ENCODE measurements at places on chromosomes 3 and 15.

GRCh38 chr3:70519913-70520659 is 207.6 kb upstream of the MDFIC2 start:
- no peak for DNase-seq

DNA sequence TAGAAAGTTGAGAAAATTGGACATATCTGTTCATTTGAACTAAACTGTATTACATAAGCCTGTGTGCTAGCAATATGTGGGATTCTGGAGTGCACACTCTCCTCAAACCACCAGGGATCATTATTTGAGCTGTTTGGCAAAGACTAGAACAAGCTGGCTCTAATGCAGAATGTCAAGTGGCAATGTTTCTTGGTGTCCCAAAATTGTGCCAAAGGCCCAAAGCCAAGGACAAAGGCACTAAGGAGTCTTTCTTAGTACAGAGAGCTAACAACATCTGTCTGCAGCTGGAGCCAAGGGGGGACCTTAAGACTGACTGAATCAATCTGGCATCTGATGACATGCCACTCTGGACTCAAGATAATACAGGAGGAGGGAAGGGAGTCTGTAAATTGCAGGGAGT is 76.7 kb upstream of the STRIT1 start:
- no peak for DNase-seq

- DNase-seq: no peak
Measured at GRCh38 chr3:113409676-113410075, 31.6 kb downstream of the CFAP44 start.

GRCh38 chr15:77574521-77575202 is 58.0 kb downstream of the LINGO1 start:
- DNase-seq: no peak

- DNase-seq: peak; percentile 78
Measured at GRCh38 chr3:179348325-179349013, 960 bp downstream of the MFN1 start.

GRCh38 chr3:75294124-75294523 is 370.0 kb upstream of the FRG2C start:
- DNase-seq: peak; percentile 19

DNA sequence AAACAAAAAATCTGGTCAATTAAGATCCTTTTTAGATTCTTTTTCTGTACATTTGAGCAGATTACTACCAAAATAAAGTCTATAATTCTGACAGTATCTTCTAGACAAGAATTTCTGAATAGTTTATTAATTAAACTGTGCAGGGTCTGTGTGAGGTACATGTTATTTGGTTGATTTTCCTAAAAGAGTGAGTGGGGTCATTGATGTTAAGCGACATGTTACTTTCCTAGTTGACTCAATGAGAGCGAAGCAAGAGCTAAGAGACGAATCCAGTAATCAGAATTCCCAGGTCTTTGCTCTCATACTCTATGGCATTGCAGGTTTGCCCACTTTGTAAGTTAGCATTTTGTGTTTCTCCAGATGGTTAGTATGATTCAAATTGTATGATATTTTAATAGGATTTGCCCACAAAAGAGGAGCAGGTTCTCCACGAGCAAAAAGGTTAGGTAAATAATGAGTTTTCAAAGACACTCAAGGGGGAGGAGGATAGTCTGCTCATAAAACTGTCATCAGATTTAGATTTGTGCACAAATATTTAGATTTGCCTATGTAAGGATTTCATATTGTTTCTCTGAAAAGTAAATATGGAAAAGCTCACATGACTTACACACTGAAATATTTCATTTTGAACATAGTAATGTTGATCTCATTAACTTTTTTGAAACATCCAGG is 217.2 kb upstream of the CGNL1 start:
- no peak for DNase-seq

- no peak for DNase-seq
Measured at GRCh38 chr15:39238443-39238842, 342.4 kb upstream of the THBS1 start.

DNA sequence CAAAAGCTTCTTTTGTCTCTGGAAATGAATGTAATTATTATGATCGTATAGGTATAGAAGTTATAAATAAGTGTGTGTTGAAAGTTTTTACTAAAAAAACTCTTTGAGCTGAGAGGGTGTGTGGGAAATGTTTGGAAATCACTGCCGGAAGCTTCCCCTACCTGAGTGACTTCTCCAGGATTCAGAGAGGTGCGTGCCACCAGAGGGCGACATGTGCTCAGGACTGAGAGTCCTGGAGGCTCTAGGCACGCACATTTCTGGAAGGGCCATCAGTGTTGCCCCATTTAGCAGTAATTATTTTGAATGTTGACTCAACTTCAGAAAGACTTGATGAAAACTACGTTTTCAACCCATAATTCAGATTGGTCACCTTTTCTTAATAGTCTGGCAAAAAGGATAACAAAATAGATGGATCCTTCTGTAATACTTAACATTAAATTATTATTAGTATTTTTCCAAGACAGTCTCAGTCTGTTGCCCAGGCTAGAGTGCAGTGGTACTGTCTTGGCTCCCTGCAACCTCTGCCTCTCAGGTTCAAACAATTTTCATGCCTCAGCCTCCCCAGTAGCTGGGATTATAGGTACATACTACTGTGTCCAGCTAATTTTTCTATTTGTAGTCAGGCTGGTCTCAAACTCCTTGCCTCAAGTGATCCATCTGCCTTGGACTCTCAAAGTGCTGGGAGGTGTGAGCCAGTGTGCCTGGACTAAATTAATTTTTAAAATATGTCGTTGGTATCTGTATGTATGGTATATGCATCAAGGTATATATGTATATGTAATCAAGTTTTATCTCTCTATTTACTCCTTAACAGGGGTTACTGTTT is 34.5 kb downstream of the GPR171 start:
- peak; percentile 65 for DNase-seq

GRCh38 chr15:90869601-90870353 is 1.4 kb downstream of the FURIN start:
- DNase-seq: no peak

GRCh38 chr3:124599147-124599765 is 131.0 kb upstream of the UMPS start:
- DNase-seq: no peak

Measured in GM13976 (cell line).